GM10248 (cell line): ENCODE measurements at places on chromosomes 11 and 22.

GRCh38 chr22:22903355-22903777 is 15.8 kb downstream of the IGLL5 start:
- no peak for DNase-seq

DNA sequence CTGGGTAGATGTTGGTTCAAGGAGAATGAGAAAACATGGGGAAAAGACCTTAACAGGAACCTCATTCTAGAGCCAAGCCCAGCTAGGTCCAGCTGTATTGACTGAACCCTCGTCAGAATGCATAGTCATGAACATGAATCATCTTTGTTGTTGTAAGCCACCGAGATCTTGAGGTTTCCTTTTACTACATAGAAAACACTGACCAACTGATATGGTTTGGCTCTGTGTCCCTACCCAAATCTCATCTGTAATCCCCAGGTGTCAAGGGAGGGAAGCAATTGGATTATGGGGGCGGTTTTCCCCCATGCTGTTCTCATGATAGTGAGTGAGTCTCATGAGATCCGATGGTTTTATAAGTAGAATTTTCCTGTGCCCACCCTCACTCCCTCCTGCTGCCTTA is 19.4 kb upstream of the PHOX2A start:
- no peak for DNase-seq

GRCh38 chr11:17703951-17704350 is 15.4 kb upstream of the MYOD1 start:
- DNase-seq, result no peak

DNA sequence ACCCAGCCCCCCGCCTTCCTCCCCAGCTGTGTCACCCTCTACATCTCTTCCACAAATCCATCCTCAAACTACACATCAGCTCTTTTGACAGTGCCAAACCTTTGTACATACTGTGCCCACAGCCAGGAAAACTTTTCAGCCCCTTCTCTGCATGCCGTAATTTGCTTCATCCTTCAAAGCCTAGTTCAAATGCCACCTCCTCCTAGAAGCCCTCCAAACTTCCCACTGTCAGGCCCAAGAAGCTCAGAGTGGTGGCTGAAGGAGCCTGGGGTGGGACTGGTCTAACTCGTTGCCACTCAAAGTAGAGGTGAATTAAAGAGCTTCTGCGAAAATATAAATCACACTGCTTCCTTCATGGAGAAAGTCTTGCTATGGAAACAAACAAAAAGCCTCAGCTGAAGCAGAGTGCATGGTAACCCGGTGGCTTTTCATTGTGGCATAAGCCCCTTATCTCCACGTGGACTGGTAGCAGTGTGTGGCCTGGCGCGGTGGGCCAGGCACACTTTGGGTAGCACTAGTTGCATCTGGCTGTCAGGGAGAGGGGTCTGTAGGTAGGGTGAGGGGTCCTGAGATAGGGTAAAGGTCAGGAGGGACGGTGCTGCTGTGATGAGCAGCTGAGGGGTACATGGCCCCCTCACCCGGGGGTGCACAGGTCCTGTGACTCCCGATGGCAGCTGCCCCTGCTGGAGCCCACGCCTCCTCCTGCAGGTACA is 76.9 kb downstream of the MYO7A start:
- DNase-seq, result no peak

DNA sequence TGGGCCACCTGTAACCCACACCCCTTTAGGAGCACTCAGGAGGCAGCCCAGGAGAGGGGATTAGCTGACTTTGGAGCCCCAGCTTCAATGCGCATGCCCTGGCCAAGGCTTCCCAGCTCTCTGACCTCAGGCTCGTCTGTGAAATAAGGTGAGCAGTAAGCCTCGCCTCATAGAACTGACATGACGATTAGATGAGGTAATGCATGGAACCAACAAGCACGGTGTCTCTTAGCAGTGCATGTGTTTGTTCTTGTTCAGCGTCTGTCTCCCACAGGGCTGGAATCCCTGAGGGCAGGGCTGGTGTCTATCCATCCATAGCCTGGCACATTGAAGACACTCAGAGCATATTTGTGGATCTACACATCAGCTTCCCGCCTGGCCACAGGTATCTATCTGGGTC is 415.4 kb downstream of the MN1 start:
- DNase-seq, result no peak

DNA sequence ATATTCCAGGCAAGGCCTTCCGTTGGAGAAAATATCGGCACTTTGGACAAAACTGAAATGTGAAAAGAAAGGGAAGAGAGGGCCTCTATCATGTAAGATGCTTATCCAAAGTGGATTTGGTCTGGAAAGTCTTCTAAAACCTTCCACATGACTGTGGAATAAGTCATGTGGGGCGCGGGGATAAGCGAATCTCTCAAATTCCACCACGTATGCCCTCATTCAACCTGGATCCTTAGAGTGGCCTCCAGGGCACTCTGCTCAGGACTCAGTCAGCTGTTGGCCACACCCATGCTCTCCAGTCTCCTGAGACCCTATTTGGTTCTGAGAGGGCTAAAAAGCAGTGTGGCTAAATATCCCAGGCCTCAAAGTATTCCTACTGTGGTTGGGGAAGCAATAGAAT is 2.0 kb upstream of the TIMP3 start:
- no peak for DNase-seq

GRCh38 chr22:49956914-49957825 is 3.4 kb upstream of the PIM3 start:
- no peak for DNase-seq

DNA sequence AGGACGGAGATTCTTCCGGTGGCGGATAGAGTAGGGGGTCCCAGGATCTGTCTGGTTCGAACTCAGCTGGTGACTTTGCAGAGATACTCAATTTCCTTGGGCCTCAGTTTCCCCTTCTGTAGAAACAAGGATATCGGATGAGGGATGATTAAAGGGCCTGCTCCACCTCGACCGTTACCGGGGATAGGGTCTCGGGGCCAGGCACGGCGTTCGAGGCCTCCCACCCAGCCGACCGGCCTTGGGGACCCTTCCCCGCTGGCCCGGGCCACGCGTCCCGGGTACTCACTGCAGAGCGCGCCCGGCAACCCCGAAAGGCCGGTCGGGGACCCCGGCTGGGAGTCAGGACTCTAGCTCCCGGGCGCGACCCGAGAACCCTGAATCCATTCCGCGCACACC is 321 bp downstream of the RHBDD3 start:
- DNase-seq, result no peak

DNA sequence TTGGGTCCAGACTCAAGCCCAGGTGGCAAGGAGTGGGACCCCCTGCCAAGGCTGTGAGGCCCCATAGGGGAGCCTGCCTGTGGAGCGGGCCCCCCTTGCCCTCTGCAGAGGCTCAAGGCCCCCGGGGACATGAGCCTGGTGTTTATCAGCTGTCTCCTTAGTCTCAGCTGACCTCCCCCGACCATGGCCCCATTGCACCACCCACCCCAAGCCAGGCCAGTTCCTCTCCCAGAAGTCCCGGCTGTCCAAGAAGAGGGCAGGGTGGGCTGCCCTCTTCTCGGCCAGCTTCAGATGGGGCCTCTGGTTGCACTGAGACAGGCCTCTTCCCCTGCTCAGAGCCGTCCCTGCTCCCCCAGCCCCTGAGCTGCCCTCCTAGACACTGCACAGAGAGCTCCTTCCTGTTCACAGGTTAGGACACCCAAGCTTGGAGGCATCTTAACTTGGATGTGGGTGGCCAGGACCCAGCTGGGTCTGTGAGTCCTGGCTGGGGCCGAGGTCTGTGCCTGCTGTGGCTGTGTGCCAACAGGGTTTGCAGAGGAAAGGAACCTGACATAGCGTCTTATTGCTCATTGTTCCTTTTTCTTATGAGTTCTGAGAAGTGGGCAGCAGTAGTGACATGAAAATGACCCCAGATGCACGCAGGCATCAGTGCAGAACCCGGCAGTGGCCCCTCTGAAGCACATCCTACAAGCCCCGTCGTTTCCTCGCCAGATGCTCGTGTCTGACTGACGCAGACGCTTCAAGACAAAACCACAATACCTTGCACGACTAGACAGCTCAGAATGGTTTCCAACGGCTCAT is 5.4 kb downstream of the TRABD start:
- peak; percentile 77 for DNase-seq

GRCh38 chr11:76444065-76444383 is 794 bp upstream of the EMSY start:
- no peak for DNase-seq

DNA sequence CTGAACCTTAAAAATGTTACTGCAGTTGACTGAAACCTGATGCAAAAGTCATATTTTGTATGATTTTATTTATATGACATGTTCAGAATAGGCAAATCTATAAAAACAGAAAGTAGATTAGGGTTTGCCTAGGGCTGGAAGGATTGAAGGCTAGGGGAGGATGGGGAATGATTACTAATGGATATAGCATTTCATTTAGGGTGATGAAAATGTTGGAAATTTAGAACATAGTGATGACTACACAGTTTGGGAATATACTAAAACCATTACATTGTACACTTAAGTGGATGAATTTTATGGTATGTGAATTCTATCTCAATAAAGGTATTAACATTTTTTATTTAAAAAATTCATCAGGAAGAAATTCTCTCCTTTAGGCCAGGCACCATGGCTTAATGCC is 22.9 kb upstream of the PAFAH1B2 start:
- no peak for DNase-seq

DNA sequence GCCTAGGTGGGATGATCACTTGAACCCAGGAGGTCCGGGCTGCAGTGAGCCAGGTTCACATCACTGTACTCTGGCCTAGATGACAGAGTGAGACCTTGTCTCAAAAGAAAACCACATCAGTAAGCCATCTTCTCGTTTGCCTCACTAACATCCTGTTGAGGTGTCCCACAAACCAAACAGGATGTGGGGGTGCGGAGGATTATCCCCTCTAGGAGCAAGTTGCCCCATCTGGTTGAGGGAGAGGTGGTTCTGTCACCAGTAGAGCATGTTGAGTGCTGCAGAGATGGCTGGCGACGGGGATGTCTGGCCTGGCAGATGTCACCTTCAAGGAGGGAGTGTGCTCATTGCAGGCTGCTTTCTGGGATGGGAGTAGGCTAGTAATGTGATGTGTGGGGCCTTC is 72.4 kb downstream of the ZNRF3 start:
- peak; percentile 32 for DNase-seq

DNA sequence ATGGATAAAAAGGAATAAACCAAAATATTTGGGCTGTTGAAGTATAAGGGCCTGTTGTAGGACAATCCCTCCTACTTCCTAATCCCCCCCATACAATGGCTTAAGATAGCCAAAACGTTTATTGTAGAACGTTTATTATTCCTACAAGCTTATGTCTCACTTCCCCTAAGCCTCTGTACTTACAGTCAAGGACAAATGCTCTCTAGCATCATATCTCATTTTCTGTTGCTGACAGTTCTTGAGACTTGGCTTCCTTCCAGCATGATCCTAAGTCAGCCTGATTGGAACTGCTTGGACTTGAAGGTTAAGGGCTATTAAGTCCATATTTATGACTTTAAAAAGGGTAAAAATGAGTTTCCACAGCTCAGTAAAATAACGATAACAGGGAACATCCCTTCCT is 8.8 kb downstream of the MISFA start:
- DNase-seq, result no peak

- no peak for DNase-seq
Observed at GRCh38 chr11:45078236-45079074, 68.0 kb upstream of the PRDM11 start.

DNA sequence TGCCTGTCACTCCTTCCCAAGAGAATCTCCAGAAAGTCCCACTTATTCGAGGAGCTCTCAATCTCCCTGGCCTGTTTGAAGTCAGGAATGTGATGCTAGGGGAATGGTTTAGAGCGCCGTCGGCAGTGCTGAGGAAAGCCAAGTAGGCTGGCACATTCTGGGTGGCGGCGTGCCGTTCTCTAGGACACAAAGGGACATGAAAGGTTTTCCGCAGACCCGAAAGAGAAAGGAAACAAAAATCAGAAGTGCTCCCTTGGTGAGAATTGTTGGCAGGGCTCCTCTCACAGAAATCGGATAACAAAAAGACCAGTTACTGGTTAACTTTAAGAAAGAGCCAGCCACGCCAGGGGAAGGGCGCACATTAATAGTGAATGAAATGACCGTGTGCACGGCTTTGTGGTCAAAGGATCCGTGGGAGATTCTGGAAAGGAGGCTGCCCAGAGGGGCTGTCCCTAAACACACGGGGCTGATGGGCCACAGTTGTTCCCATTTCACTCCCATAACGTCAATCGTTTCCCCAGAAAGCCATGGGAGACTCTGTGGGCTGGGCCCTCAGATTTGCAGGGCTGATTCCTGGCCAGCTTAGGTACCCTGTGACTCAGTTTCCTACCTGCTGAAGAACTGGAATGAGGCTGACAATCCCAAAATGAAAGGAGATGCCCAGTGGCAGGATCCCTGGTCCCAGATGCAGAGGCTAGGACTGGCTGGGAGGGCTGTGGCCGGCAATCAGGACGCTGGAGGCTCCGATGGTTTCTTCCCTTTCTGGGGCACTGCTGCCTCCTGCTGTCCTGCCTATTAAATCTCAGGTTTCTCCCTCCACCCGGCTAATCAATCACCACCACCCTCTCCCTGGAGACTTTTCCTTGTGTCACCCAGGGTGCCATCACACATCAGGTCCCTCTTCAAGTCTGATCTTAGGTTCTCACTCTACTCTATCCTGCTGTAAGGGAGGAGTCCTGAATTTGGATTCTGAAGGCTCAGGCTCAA is 82.3 kb downstream of the RCN1 start:
- DNase-seq, result peak; percentile 48

DNA sequence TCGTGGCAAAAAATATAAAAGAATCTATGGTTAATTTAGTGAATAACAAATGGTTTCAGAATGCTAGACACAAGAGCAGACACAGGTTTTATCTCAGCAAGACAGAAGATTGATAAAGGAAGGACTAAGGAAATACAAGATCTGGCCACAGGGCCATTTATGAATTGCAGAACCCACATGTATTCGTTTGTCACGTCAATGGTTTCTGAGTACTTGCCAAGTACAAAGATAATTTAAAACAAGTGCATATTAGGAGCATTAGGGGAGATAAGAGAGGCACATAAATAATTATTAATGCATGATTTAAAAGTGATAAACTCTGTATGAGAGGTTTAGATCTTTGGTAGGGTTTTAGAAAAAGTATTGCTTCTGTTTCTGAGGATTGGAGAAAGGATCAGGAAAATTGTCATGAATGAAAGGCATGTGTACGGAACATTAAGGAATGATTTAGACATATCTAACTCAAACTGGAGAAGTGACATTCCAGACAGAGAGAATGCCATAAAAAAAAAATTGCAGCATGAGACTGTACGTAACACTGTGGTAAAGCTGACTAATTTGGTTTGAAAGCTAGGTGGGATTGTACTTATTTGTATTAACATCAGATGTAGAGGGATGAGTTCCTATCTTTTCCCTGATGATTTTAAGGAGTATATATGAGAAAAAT is 727.1 kb downstream of the NELL1 start:
- DNase-seq, result no peak

DNA sequence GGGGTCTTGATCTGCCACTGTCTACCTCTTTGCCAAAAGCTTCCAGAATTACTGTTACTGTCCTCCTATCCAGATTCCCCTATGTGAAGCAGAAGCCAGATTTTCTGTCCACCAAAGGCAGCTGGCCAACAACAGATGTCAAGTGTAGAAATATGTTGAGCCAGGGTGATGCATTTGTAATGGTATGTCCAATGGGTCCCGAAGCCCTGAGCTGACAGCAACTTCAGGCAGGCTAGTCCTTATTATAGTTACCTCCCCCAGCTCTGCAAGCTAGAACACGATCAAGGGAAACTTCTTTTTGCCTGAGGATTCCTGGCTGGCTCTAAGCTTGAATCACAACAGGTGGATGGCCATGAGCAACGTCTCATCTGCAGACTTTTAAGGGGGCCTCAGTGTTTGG is 10.2 kb downstream of the PAMR1 start:
- no peak for DNase-seq
